ENCODE measurements at places on chromosomes 12 and 14. TPM values are rescaled to one million over a fixed set of nuclear protein-coding genes. Genes with fewer than 3 reads are reported as not detected.

Gene RITA1
- 22.0 TPM for total RNA-seq

Gene KLHL28
- 10.7 TPM for total RNA-seq

Gene PAPLN
- not detected for total RNA-seq

Gene GLIPR1L1
- total RNA-seq = not detected

Gene DTX1
- total RNA-seq = not detected

Gene SMCO2
- not detected for total RNA-seq

- no peak for DNase-seq
- H3K4me3 ChIP-seq = no peak overlapping the region
- no peak overlapping the region for H3K27ac ChIP-seq
These were observed 5.8 kb downstream of the AICDA start for GRCh38 chr12:8606890-8607289.

GRCh38 chr14:101186544-101186943, 283.0 kb upstream of the RTL1 start:
- H3K4me1 ChIP-seq = no peaks in the 10 kb centered on the region
- no peak overlapping the region for H3K4me3 ChIP-seq
- no peaks in the 10 kb centered on the region for H3K36me3 ChIP-seq
- no peak overlapping the region for H3K27ac ChIP-seq
- no peak for DNase-seq

DNA sequence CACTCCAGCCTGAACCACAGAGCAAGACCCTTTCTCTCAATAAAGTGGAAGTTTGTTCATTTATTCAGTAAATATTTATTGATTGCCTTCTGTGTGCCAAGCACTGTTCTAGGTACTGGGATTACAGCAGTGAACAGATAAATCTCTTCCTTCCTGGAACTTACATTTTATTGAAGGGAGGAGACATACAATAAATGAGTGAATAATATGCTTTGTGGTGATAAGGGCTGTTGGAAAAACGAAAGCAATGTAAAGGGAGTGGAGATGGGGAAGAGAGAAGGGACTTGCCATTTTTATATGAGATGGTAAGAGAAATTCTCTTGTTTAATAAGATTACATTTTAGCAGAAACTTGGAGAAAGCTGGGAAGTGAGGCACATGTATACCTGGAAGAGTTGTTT, 1.6 kb downstream of the GSKIP start:
- DNase-seq = no peak
- no peaks in the 10 kb centered on the region for H3K27me3 ChIP-seq
- H3K4me1 ChIP-seq = no peaks in the 10 kb centered on the region
- no peaks in the 10 kb centered on the region for H3K36me3 ChIP-seq
- H3K4me3 ChIP-seq = no peak overlapping the region
- no peak overlapping the region for H3K27ac ChIP-seq

GRCh38 chr14:64363265-64363846, 24.8 kb upstream of the MTHFD1 start:
- no peaks in the 10 kb centered on the region for H3K4me1 ChIP-seq
- H3K27me3 ChIP-seq = no peaks in the 10 kb centered on the region
- no peaks in the 10 kb centered on the region for H3K36me3 ChIP-seq
- no peak overlapping the region for H3K27ac ChIP-seq
- H3K4me3 ChIP-seq = no peak overlapping the region

- no peaks in the 10 kb centered on the region for H3K27me3 ChIP-seq
- peaks cover 36% of the 10 kb centered on the region for H3K4me1 ChIP-seq
- no peaks in the 10 kb centered on the region for H3K36me3 ChIP-seq
- DNase-seq = peak; percentile 93
- H3K27ac ChIP-seq = peak overlapping the region; percentile 88
- peak overlapping the region; percentile 41 for H3K4me3 ChIP-seq
These were observed 164.4 kb upstream of the LRIG3 start for GRCh38 chr12:59084511-59085375.

DNA sequence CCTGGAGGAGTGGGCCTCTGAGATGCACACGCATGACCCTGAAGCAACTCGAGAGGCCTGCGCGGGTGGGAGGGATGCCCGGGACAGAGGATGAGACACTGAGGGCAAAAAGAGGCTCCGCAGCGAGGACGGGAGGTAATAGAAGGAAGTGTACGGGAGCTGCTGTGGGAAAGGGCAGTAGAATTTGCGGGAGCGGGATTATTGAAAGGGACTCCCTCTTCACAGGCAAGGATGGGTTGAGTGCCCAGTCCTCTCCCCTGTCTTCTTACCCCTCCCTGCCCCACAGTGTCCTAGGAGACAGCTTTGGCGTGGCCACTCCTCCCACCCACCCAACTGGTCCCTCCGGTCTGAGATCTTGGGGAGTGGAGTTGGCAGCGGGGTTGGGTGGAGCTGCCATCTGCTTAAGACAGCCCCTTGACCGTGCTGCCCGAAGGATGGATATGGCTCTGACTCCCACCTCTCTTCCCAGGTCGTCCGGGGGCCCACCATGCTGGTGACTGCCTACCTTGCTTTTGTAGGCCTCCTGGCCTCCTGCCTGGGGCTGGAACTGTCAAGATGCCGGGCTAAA, 15.7 kb upstream of the ESPL1 start:
- no peaks in the 10 kb centered on the region for H3K27me3 ChIP-seq
- H3K4me1 ChIP-seq = no peaks in the 10 kb centered on the region
- peak overlapping the region; percentile 78 for H3K4me3 ChIP-seq
- peak; percentile 12 for DNase-seq
- H3K36me3 ChIP-seq = no peaks in the 10 kb centered on the region
- peak overlapping the region; percentile 47 for H3K27ac ChIP-seq

- no peak for DNase-seq
- H3K27me3 ChIP-seq = no peaks in the 10 kb centered on the region
- H3K4me1 ChIP-seq = no peaks in the 10 kb centered on the region
- no peaks in the 10 kb centered on the region for H3K36me3 ChIP-seq
- H3K4me3 ChIP-seq = no peak overlapping the region
- no peak overlapping the region for H3K27ac ChIP-seq
These were observed 423.4 kb upstream of the FLRT2 start for GRCh38 chr14:85106506-85106905.

DNA sequence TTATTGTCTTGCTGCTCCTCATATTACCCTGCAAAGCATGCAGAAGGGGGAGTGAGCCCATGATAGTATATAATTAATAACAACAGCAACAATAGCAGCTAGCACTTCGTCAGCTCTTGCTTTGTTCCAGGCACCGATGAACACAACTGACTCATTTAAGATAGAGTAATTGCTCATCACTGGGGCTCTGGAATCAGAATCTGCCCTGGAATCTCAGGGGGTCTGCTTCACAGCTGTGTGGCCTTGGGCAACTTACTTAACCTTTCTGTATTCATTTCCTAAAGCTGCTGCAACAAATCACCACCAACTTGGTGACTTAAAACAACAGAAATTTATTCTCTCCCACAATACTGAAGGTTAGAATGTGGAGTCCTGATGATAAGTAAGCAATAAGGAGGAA, 55.0 kb upstream of the PSMC1 start:
- H3K27ac ChIP-seq = no peak overlapping the region
- no peaks in the 10 kb centered on the region for H3K36me3 ChIP-seq
- H3K4me1 ChIP-seq = peaks cover 5% of the 10 kb centered on the region
- no peaks in the 10 kb centered on the region for H3K27me3 ChIP-seq
- no peak for DNase-seq

Measured in SJCRH30 (cell line).